ENCODE measurements at places on chromosomes 5 and 9.
A peak's percentile ranks its signal among the peaks of the same experiment; 100 is the strongest.

GRCh38 chr9:15889555-15889954 lies 336.7 kb downstream of the CCDC171 start:
- H3K4me1 ChIP-seq: peaks cover 7% of the 10 kb centered on the region
- peak overlapping the region; percentile 37 for H3K27ac ChIP-seq
- DNase-seq: peak; percentile 72
- H3K36me3 ChIP-seq: no peaks in the 10 kb centered on the region
- H3K27me3 ChIP-seq: no peaks in the 10 kb centered on the region

DNA sequence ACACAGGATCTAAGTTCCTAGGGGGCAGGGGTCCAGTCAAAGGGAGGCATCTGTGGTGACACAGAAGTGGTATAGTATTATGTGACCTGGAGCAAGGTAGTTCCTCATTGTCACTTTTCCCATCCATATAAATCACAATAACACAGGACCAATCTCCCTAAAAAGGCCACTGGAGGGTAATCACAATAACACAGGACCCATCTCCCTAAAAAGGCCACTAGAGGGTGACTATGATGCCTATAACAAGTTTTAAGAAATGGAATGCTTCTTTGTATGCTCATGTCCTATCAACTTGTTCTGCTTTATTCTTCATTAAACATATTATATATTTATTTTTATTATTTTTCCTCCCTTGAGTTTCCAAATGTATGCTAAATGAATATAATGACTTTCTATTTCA lies 254.6 kb downstream of the ASTN2 start:
- no peak for DNase-seq
- no peaks in the 10 kb centered on the region for H3K36me3 ChIP-seq
- H3K27me3 ChIP-seq: no peaks in the 10 kb centered on the region
- H3K27ac ChIP-seq: no peak overlapping the region

DNA sequence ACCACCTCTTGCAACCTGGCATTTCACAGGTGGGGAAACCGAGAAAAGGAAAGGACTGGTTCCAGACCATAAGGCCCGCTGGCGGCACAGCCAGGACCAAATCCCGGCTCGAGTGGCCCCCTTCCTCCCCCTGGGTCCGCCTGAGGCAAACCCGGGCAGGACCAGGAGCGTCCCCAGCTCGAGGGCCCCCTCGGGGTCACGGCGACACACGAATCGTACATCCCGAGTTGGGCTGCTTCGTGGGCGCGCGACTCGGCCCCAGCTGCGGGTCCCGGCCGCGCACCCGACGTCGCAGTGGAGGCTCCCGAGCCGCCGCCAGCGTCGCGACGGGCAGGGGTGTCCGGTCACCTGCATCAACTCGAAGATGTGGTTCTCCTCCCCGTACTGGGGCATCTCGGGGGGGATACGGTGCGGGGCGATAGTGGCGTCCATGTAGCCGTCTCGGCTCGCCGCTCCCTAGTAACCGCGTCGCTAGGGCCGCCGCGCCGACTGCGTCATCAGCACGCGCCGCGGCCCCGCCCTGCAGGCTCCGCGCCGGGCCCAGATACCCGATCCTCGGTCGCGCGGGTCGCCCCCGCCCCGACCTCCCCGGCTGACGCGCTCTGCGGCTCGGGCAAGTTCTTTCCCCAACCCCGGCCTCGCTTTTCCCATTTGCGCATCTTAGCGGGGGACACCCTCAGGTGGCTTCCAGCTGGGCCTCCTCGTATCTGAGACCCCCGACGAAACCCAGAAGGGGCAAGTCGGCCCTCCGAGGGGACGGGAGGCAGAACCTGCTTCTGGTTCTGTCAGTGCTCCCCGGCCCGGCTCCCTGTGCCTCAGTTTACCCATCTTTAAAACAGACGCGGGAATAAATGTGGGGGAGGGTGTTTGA lies at the start of gene AK8:
Gene AK8, minus strand, starts transcription at position 461 of the 871 bp plus-strand sequence. Its CDS starts 29 bp downstream, at position 432.
- no peaks in the 10 kb centered on the region for H3K27me3 ChIP-seq
- H3K4me1 ChIP-seq: peaks cover 6% of the 10 kb centered on the region
- H3K4me3 ChIP-seq: peak within 1 kb of the TSS; percentile 99
- peak; percentile 99 for DNase-seq

DNA sequence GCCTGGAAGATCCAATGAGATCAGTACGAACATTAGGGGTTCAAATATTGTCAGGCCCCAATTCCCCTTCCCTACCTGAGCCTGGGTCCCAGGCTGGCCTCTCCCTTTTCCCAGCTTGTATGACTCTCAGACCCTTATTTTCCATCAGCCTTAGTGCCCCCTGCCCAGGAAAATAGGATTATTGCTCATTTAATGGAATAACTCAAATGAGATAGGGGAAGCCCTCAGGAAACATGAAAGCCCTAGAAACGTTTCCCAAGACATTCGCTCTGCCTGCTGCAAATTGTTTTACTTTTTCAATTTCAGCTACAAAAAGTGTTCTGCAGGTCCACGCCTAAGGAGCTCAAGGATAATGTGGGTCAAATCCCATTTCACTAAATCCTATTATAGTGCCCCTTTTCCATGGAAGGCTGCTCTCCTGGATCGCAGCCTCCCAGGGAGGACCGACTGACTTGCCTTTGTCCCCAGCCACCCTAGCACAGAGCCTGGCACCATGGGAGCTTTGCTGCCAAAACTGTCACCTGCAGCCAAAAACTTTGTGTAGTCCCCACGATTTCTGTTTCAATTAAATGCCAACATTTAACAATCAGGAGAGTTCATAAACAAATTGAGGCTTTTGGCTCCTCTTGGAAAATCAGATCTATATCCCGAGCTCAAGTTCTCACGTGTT lies 46.9 kb downstream of the THOC3 start:
- H3K27ac ChIP-seq: no peak overlapping the region
- H3K27me3 ChIP-seq: no peaks in the 10 kb centered on the region
- peak; percentile 23 for DNase-seq
- no peak overlapping the region for H3K4me3 ChIP-seq

Measured in osteoblast (primary cell).